NCI-H446 (cell line): ENCODE measurements at places on chromosomes 4 and X.

- DNase-seq: no peak
Observed at GRCh38 chr4:20431543-20431951, 179.8 kb downstream of the SLIT2 start.

GRCh38 chr4:124854968-124855367 is 142.4 kb upstream of the ANKRD50 start:
- no peak for DNase-seq

DNA sequence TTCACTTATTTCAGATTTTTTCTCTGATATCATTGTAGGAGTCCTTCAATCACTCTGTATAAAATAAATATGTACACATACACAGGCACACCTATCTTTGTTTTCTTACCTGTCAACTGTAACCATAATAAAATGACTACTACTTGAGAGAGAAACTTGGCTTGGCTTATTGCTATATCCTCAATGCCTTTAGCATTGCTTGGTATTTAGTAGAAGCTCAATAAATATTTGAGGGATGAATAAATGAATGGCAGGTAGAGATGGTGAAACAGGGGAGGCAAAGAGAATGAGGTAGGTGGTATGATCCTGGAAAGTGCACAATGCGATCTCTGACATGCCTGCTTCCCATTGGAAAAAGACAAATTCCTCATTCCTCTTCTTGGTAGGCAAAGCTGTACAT is 21.8 kb upstream of the CXCL6 start:
- no peak for DNase-seq

DNA sequence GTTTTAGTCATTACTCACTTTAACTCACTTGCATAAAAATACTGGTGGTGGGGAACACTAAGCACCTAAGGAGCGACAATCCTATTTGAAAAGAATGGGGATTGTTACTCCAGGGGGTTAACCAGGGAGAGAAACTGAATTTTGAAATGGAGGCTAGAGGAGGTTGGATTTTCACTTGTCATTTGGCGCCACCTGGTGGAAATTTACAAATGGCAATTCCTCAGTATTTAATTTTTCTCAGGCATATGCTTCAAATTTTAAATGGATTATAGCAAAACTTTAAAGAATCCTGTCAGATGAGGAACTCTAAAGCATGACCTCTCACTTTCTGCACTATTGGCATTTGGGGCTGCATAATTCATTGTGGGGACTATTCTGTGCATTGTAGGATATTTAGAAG is 2.7 kb upstream of the GEMIN8 start:
- peak; percentile 37 for DNase-seq

DNA sequence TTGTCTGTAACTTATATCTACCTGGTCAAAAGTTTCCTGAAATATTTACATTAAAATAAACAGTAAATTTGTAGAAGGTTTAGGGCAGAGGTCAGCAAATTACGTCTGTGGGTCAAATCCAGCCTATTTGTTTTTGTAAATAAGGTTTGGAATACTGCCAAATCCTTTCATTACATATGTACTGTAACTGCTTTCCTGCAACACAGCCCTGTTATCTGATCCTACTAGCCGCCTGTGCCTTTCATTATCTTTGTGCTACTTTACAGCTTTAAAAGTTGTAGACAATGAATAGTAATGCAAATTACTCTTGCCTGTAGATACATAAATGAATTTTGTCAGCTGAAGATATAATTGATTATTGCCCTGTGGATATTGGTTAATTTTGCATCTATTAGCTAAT is 369.6 kb upstream of the SLC7A11 start:
- no peak for DNase-seq

DNA sequence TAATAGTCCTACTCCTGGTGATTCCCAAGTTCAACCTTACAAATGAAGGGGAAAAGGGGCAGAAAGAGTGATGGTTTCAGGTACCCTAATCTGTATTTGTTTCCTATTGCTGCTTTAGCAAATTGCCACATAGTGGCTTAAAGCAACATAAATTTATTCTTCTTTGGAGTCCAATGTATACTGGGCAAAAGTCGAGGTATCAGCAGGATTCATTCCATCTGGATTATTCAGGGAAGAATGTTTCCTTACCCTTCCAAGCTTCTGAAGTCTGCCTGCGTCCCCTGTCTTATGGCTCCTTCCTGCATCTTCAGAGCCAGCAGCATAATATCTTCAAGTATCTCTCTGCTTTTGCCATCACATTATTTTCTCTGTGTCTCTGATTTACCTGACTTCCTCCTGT is 10.3 kb upstream of the BST1 start:
- DNase-seq: no peak

GRCh38 chr4:55980725-55981124 is 32.0 kb downstream of the CEP135 start:
- DNase-seq: no peak

- no peak for DNase-seq
Observed at GRCh38 chr4:71186566-71187403, 152.0 kb upstream of the SLC4A4 start.

DNA sequence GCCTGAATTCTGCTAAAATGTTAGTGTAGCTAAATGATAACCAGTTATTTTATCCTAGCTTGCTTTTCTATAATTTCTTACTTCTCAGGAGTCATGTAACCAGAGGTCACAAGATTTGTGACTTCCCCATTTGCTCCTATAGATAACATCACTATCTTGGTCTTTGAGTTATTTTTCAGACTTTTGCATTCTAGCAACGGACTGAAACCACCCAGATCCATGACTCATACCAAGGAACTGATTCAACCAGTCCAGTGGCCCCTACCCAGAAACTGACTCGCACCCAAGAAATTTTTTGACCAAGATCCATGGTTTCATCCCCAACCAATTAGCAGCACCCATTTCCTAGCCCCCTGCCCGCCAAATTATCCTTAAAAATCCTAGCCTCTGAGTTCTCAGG is 50.0 kb downstream of the IQCM start:
- no peak for DNase-seq

DNA sequence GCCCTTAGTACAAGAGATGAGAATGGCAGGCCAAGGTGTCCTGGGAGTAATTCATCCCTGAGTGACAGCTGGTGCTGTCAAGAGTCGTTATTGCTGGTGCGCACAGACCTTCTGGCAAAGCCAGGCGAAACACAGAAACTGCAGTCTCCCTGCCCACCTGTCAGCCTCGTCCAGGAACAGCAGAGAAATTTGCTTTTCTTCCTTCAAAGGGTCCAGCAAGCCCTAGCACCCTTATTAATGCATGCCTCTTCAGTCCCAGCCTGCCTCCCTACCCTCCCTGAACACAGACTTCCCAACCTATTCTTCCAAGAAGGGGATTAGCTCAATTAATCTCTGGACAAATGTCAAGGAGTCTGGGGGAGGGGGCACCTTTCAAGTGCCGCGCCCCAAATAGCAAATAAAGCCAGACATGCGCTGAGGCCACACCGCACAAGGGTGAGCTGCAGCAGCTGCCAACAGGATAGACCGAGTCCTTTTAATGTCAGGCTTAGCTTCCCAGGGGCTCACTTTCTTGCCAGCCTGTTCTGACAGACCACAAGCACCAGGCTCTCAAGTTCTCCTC is 250.7 kb upstream of the RASGEF1B start:
- DNase-seq: peak; percentile 66

DNA sequence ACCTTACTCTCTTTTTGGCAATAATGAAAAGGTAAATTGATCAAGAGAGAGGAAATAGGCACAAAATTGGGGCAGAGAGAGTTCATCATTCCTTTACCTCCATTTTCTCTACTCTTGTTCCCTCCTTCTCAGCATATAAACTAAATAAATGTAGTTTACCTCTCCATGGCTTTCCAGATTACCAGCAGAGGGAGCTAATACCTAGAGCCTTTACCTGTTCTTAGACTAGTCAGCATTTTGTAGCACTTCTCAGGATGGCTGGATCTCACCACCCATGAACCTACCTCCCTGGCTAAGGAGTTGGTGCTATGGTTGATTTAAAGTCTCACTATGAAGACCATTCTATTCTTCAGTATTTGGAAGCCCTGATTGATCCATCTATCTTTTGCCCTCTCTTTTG is 15.7 kb downstream of the OFD1 start:
- no peak for DNase-seq

- no peak for DNase-seq
Observed at GRCh38 chr4:86306816-86307215, 53.0 kb downstream of the MAPK10 start.

- no peak for DNase-seq
Observed at GRCh38 chrX:136021160-136021559, 35.9 kb downstream of the SLC9A6 start.

DNA sequence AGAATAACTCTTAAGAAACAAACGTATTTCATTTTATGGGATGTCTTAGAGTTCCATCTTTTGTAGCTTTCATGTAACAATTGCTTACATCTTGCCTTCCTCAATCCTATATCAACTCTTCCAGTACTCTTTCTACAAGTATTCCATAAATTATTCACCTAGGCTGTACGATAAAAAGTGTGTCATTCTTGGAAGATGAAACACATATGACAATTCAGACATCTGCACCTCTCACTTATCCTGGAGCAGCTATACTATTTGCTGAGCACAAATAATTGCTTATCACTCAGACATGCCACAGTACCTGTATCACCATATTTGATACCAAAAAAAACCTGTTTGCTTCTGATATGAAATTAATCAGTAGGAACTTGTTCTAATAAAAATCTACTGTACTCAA is 1.0 kb downstream of the POF1B start:
- DNase-seq: no peak

GRCh38 chrX:78111140-78111931 is 7.3 kb downstream of the PGK1 start:
- DNase-seq: no peak

GRCh38 chrX:119201570-119201969 is 34.5 kb upstream of the PGRMC1 start:
- no peak for DNase-seq

DNA sequence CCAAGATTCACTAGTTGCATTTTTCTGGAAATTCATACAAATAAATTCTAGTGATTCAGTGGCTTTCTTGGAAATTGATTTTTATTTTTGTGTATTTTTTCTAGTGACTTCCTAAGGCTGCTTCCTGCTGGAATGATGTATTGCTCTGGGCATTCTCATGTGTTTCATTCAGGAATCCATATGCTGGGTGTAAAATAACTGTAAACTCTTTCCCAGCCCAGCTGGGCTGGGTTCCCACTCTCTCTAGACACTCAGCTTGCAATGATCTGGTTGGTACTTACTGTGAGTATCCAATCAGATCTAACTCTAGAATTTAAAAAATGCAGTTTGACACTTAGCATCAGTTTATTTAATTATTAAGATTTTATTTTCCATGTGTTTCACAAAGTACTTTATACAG is 882.2 kb downstream of the STIM2 start:
- DNase-seq: no peak

- DNase-seq: no peak
Observed at GRCh38 chr4:155692361-155692760, 25.7 kb downstream of the GUCY1A1 start.

GRCh38 chr4:23861897-23862296 is 27.9 kb downstream of the PPARGC1A start:
- DNase-seq: no peak

DNA sequence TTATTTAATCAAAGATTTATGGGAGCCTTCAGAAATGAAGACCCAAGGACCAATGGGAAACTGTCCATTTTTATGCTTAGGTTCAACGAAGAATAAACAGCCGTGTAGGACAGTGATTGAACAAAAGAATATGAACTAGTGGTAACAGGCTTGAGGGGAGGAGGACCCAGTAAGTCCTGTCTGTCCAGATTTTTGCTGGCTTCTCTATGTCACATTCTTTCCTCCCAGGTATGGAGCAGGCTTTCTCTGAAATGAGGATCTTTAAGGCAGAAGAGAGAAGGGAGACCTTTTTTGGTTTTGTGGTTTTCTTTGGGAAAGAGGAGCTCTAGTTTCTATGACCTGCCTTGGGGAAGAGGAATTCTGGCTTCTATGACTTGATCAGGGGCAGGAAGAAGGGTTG is 74.1 kb downstream of the BANK1 start:
- no peak for DNase-seq

DNA sequence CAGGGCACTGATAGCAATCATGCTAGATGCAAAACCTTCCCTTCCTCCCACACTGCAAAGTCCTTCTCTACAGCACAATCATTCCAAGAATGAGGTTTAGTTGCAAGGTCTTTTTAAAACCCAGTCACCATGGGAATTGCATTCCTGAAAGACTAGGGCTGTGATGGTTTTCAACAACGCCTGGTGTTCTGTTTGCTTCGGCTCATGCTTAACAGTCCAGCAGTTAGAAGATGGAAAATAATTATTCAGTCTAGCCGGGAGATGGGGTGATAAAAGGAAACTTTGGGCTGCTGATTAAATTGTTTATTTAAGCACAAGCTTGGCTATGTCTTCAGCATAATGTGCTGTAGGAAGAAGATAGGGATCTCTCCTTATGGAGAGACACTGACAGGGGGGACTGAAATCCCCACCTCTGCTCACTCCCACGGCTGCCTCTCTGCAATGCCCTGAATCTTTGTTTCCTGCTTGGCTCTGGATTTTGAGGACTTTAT is 211.4 kb downstream of the MID1IP1 start:
- no peak for DNase-seq
